ENCODE measurements at places on chromosomes 12 and 14.

GRCh38 chr14:97544571-97544970 lies 747.4 kb downstream of the VRK1 start:
- DNase-seq: no peak

DNA sequence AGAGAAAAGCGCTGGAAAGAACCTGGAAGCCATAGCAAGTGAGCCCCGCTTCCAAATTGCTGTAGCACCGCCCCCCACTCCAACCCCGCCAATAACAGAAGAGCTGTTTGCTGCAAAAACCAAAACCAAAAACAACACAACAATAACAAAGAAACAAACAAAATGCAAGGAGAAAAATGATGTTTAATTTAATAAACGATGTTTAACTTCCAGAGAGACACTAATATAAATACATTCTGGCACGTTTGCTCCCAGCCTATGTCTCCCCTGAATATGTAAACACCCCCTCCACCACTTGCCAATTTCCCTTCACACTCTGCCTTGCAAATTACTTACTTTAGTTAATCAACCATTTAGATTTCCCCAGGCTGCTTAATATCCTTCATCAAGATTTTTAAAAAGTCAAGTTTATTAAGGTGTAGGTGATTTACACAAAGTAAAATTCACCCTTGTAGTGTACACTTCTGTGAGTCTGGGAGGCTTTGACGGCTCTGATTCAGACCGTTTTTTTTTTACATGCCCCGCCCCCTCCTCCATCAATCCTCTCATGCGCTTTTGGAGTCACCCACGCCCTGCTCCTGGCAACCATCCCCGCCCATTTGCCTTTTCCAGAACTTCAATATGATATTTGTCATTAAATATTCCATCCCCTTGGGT lies 482 bp upstream of the IFI27L2 start:
- no peak for DNase-seq

- DNase-seq: no peak
Observed at GRCh38 chr12:50088577-50089335, 3.6 kb downstream of the SMARCD1 start.

GRCh38 chr14:89017417-89017816 lies 193.0 kb downstream of the TTC8 start:
- no peak for DNase-seq

DNA sequence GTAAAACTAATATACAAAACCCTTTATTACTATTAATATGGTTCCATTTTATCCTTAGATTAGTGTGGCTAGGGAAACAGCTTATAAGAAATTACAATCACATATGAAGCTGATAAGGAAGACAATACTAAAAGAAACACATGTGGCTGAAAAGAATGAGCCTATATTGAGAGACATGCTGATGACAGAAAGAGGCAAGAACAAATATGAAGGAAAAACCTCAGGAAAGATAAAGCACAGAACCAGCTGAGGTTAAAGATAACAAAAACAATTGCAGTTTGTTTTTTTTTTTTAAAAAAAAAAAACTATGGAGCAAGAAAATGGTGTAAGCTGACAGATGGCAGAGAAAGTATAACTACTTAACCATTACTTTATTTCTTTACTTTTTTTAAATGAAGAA lies 69.2 kb upstream of the OSBPL8 start:
- no peak for DNase-seq

GRCh38 chr14:35268946-35269345 lies 23.2 kb upstream of the PSMA6 start:
- no peak for DNase-seq

DNA sequence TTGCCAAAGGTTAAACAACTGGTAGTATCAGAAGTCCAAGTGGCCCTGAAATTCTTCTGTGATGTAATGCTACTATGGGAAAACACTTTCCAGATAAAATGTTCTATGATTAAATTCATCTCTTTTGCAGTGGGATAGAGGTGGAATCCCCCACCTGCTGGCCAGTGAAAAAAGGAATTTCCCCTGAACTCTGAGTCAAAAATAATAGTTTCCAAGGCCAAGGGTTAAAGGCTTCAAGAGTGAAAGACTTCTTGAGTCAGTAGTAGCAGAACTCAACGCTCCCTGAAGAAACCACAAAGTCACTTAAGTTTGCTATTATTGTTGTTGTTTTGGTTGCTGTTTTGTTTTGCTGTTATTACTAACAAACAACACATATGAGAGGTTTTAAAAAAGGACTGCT lies 330.8 kb downstream of the SOX5 start:
- DNase-seq: no peak

DNA sequence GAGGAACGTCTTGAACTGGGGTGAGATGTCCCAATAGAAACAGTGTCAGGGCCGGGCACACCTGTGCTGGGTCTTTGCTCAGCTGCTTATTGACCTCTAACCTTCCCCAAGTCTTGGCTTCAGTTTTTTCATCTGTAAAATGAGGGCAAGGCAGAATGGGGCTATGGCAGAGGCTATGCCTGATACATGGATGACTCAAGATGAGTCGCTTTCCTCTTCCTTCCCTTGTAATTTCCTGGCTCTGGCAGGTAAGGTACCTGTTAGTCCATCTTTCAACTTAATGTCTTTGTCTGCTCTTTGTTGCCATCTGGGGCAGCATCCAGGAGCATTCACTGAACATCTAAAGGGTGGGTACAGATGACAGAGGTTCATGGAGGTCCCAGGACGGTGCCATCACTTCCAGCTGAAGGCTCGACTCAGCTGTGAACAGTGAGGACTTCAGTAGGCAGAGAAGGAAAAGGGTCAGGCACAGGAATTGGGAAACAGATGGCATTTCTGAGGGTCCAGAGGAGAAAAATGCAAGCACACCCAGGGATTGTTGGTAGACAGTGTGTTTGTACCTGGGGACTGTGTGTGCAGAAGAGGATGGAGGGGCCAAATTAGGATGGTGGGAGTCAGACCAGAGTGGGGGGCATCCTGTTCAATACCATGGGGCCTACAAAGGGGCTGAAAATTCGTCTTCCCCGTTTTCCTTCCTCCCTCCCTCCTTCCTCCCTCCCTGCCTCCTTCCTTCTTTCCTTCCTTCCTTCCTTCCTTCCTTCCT lies 268.3 kb downstream of the VRK1 start:
- no peak for DNase-seq

- no peak for DNase-seq
Observed at GRCh38 chr12:117100851-117101673, 1.8 kb upstream of the TESC start.

- DNase-seq: no peak
Observed at GRCh38 chr12:97862072-97862471, 399.5 kb downstream of the RMST start.

- no peak for DNase-seq
Observed at GRCh38 chr14:51464411-51464810, 187.3 kb upstream of the FRMD6 start.

DNA sequence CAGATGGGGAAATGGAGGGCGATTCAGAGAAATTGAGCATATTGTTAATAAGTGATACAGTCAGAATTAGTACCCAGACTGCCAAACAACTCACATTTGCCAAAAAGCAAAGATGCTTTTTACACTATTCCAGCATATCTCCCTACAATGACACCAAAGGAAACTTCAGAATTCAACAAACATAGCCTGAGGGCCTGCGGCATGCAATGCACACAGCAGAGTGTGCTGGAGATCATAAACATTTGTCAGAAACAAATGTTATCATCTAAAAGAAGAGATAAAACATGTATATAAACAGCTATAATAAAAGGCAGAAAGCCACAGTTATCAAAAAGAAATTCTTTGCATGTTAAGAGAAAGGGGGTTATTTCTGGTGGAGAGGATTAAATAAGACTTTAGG lies 20.1 kb upstream of the GARIN6 start:
- no peak for DNase-seq

- no peak for DNase-seq
Observed at GRCh38 chr14:85622106-85622505, 92.2 kb downstream of the FLRT2 start.

DNA sequence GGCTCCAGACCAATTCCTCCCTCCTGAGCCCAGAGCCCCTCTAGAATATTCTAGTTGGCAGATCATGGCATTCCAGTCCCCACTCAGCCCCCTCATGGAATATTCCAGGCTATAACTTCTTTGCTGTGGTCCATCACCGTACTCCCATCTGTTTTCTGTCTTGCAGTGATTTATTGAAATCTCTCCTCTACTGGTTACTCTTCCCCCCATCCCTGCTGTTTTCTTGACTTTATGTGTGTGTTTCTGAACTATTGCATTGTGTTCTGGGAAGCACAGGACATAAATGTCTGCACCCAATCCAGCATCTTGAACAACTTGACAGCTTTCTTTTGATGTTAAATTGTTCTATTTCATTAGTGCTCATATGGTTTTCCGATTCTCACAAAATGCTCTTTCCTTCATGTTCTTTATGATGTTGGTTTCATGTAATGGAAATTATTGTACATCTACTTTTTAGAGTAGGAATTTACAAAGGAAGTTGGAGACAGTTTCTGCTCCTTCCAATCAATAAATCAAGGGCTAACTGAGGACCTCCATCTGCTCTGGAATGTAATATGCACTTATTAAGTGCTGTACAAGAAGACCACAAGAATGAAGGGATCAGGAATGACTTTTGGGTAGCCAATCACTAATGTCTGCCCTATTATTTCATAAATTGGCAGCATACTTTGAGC lies 26.3 kb downstream of the PDE6H start:
- no peak for DNase-seq

- DNase-seq: no peak
Observed at GRCh38 chr12:113119980-113120669, 15.4 kb downstream of the RASAL1 start.

- no peak for DNase-seq
Observed at GRCh38 chr12:49540229-49541139, 1.7 kb downstream of the KCNH3 start.

- no peak for DNase-seq
Observed at GRCh38 chr12:120012067-120012621, 23.1 kb downstream of the BICDL1 start.

- no peak for DNase-seq
Observed at GRCh38 chr14:23661542-23661941, 25.4 kb downstream of the DHRS2 start.

DNA sequence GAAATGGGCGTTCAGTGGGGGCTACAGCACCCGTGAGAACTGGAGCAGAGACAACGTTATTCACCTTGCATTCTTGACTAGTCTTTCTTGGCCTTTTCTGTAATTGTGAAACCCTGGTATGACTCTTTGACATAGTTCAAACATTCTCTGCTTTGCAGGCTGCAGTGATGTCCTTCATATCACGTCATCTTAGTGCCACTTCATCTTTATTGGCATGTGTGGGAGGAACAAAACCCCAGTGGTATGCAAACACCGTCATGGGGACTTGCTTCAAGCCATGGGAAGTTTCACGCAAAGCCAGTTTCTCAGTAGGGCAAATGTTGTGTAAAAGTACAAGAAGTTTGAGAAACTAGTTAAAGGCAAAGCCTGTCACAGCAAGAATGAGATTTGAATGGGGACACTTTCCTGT lies 20.2 kb upstream of the DUSP16 start:
- DNase-seq: no peak

DNA sequence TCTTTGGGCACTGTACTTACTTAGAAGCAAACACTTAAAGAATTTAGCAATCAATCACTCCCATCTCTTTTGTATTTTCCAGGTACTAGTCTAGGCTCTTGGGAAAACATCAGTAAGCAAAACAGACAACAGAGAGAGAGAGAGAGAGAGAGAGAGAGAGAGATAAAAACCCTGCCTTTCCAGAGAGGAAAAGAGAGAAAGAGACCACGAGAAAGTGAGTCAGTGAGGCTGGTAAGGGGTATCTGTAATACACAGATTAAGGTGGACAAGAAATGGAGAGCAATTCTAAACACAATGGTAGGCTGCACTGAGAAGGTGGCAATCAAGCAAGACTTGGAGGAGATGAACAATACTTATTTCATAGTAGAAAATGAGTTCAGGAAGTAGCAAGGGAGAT lies 119.9 kb upstream of the OVCH1 start:
- DNase-seq: no peak

DNA sequence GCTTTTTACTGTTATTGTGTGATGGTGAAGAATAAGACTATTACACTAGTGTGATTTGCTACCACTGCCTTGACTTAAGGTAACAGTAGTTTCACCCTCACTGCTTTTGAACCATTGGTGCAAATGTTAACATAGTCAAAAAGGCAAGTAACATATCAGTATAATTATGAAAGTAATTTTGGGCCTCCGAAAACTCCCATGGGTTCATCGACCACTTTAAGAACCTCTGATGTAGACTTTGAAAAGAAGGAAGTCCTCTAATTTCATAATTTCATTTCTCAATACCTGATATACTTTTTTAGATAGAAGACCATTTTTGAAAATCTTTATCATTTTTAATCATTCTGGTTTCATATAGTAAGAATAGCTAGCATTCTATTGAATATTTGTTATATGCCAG lies 57.7 kb downstream of the ETNK1 start:
- DNase-seq: no peak

GRCh38 chr12:6635375-6635855 lies 344 bp downstream of the LPAR5 start:
- DNase-seq: no peak

DNA sequence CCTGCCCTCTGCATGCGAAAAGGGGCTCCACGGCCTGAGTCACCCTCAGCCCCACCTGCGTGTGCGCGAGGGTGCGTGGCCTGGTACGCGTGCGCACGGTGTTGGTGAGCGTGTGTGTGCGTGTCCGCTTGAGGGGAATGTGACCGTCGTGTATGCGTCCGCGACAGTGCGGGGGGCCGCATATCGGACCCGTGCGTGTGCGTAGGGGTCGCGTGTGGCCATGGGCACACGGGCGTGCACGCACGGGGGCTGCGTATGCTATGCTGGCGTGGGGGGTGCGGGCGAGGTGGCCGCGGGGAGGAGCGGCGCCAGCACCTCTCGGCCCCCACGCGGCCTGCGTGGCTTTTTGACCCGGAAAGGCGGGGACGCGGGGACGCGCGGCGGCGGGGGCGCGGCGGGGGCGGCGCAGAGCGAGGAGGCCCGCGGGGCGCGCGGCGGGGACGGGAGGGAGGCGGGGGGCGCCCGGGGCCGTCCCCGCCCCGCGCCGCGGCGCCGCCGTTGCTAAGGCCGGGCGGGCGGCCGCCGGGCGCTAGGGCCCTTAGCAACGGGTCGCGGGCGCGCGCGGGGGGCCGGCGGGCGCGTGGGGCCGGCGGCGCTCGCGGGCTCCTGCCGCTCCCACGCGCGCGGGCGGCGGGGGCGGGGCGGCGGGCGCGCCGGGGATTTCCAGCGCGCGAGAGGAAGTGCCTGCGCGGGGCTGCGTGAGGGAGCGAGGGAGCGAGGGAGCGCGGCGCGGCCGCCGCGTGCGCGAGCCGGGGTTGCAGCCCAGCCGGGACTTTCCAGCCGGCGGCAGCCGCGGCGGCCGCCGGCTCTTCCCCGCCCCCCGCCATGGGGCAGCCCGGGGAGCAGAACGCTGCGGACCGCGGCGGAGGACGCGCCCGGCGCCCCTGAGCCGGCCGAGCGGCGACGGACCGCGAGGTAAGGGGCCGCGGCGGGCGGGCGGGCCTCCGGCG lies at the start of gene TRAF3:
Gene TRAF3, plus strand, starts transcription at position 689 of the 950 bp plus-strand sequence. CDS start 92,753 bp downstream, outside the sequence.
- DNase-seq: no peak

Measured in NCI-H1436 treated with DMSO at 0.1 percent for 48 hours (cell line).